ENCODE measurements at places on chromosomes 6 and 20.

- DNase-seq = no peak
Measured at GRCh38 chr20:33024243-33024560, 7.2 kb upstream of the BPIFB6 start.

GRCh38 chr6:104087765-104088164 is 772.0 kb downstream of the HACE1 start:
- no peak for DNase-seq

DNA sequence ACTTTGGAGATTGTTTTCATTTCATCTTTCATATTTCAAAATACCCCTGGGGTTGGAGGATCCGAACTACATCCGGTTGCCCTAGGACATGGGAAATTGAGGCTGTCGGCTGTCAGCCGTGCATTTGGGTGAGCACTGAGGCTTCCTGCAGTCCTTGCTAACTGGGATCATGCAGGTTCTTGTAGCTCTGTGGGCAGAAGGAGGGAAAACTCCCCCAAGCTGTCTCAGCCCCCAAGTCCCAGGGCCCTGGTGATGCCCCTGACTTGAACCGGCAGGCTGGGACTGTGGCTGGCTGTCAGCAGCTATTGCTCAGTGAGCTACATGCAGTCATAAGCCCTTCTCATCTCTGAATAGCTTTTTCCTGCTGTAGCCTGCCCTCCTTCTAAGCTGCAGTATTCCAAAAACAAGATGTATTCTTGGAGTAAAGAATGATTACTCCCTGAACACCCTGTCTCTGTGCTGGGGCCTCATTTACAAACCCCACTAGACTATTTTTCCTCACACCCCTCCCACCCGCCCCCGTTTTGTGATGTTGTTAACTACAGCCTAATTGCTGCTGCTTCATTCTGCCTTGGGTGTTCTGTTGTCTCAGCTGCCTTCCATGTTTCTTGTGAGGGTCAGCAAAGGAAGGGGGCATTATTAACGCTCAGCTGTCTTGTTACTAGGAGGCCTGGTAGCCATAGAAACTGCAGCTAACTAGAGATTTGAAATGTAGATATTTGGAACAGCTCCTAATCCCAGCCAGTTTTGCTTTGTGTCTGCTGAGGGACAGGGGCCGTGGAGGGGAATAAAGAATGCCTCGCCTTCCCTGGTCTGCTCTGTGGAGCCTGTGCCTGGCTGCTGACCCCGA is 18.1 kb downstream of the MTRES1 start:
- DNase-seq = no peak

GRCh38 chr6:157024745-157025144 is 247.6 kb downstream of the ARID1B start:
- no peak for DNase-seq

DNA sequence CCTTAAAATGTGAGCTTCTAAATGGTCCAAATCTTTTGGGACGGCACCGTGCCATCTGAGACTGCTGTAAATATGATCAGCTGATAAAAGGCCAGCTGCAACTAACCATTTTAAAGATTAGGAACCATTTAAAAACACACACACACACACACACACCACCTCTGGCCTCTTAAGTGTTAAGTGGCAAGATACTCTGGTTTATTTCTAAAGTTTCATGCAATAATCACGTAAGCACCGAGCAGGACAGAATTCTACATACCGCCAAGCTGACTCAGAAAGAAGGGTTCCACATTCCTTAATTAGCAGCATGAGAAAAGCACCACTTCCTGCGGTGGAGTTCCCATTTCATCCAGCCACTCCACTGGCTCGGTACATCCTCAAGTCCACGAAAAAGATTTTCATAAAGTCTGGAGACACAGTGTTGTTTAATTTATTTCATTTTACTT is 17.8 kb upstream of the ZNF217 start:
- no peak for DNase-seq

DNA sequence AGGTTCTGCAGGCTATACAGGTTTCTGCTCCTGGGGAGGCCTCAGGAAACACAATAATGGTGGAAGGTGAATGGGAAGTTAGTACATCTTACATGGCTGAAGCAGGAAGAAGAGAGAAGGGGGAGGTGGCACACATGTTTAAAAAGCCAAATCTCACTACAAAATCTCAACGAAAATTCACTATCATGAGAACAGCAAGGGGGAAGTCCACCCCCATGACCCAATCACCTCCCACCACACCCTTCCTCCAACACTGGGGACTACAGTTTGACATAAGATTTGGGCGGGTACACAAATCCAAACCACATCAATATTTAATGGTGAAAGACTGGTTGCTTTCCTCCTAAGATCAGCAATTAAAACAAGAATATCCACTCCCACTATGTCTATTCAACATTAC is 13.8 kb upstream of the POLR1H start:
- no peak for DNase-seq

- DNase-seq = no peak
Measured at GRCh38 chr6:113082745-113083144, 735.6 kb downstream of the RFPL4B start.

GRCh38 chr6:133906050-133906449 is 17.1 kb downstream of the TCF21 start:
- DNase-seq = no peak

DNA sequence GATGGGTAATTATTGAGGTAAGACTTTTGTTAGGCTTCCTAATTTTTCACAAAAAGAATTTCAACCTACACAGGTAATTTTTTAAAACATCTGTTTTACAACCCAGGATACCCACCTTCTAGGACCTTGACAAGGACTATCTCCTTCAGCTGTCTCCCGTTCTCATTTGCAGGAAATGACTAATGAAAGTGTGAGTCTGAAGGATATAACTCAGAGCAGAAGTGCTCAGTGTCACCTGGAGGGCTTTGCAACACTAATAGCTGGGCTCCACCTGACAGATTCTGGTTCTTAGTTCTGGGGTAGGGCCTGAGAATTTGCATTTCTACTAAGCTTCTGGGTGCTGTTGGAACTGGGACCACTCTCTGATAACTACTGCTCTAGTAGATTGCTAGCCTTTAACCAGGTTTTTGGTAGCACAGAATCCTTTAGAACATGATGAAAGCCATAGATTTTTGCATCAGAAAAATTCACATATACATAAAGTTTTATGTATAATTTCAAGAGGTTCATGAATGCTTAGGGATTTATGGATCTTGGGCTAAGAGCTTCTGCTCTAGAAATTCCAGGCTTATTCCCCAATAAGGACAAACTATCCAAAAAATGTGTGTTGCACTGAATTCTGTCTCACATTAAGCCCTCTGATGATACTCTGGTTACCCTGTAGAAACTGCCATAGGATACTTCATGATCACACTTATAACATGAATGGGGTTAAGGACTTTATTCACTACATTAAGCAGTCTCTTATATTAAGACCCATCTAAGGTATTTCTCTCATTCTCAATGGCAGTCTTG is 30.3 kb downstream of the AK9 start:
- DNase-seq = no peak

- DNase-seq = no peak
Measured at GRCh38 chr6:165536911-165537310, 126.1 kb downstream of the PDE10A start.

- no peak for DNase-seq
Measured at GRCh38 chr6:112296122-112296521, 41.8 kb upstream of the LAMA4 start.

GRCh38 chr6:31664790-31665500 is at the start of gene GPANK1:
Gene GPANK1, minus strand, starts transcription at chr6:31664997. Its CDS starts 519 bp downstream, at chr6:31664478.
- peak; percentile 73 for DNase-seq

DNA sequence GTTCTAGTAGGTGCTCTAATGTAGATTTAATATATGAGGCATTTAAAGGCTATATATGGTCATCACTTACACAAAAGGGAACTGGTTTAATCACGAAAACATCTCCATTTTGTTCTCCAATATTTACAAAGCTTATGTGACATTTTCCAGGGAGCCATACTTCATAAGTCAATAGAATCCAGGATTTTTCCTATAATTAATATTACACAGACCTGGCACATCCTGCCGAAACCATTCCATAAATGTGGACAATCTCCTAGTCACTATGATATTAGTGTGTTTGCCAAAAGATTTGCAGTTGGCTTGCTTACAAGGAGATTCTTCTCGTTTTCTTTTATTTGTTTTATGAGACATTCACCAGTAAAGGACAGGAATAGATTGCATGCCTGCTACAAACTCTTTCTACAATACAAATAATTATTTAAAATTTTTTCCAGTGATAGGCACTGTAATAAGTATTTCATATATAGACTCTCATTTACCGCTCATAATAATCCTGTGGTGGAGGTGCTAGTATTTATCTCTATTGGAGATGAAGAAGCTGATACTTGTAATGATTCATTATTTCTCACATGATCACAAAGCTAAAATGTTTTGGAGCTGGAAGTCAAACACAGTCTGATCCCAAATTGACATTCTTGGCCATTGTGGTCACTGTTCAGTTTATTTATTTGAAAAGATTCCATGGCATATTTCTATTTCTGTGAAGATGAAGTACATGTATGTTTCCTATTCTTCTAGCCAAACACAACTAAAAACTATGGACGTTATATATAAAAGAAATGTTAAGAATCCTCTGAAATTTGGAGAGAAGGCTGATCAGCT is 597.0 kb downstream of the HTR1B start:
- no peak for DNase-seq
